ENCODE measurements at places on chromosomes 7 and 10.
A peak's percentile ranks its signal among the peaks of the same experiment; 100 is the strongest.

DNA sequence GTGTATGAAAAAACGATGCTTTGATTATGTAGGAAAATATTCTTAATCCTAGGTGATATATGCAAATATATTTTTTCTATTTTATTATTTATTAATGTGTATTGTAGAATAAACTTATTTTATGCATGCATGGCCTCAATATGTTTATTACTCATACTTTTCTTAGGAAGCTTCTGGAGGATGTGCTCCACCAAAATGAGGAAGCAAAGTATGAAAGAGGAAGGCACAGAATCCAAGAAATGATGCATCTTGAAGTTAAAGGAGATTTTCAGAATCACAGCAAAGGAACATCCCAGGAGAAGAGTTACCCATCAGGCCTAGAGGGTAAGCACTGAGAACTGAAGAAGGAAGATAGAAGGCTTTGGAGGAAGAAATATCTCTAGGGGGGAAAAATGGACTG, 35.0 kb upstream of the MRPS16 start:
- no peaks in the 10 kb centered on the region for H3K36me3 ChIP-seq
- no peak for DNase-seq
- no peak overlapping the region for H3K4me3 ChIP-seq
- H3K27ac ChIP-seq, result no peak overlapping the region

- H3K27ac ChIP-seq, result peak overlapping the region; percentile 55
- H3K27me3 ChIP-seq, result no peaks in the 10 kb centered on the region
Observed at GRCh38 chr7:129604713-129605437, 6.6 kb upstream of the NRF1 start.

GRCh38 chr7:21293771-21294170, 134.1 kb upstream of the SP4 start:
- H3K27me3 ChIP-seq, result no peaks in the 10 kb centered on the region
- no peak for DNase-seq
- H3K27ac ChIP-seq, result no peak overlapping the region
- H3K4me3 ChIP-seq, result no peak overlapping the region
- no peaks in the 10 kb centered on the region for H3K36me3 ChIP-seq

DNA sequence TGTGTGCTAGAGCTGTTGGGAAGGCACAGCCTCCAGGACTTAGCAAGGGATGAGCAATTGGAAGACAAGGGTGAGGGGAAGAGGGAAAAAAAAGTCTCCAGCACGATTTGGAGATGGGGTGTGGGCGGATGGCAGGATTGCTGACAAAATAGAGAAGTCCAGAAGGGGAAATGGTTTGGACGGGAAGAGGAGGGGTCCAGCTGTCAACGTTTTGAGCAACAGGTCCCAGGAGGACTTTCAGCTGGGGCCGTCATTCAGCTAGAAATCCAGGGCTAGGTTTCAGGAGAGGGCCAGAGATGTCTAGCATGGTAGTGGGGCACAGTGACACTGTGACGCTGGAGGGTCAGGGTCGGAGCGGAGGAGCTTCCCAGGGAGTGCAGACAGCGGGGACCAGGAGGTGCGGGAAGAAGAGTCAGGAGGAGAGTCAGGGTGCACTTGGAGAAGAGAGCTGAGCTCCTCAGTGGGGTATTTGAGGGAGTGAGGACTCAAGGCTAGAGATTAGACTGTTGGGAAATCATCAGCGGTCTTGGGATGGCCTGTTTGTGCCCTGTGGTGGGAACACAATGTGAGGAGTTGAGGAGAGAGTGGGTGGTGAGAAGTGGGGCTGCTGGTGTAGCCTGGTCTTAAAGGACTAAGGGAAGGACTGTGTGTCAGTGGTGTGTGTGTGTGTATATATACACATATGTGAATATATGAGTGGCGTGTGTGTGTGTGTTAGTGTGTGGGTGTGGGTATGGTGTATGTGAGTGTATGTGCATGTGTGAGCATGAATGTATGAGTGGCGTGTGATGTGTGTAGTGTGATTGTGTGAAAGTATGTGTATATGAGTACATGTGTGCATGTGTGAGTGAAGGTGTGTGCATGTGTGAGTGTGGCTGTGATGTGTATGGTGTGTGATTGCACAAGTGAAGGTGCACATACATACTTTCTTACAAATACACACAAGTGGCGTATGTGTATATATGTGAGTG, 3.8 kb downstream of the ZYX start:
- peaks cover 15% of the 10 kb centered on the region for H3K4me1 ChIP-seq
- no peaks in the 10 kb centered on the region for H3K27me3 ChIP-seq
- H3K4me3 ChIP-seq, result no peak overlapping the region
- no peak for DNase-seq
- H3K36me3 ChIP-seq, result peaks cover 13% of the 10 kb centered on the region

DNA sequence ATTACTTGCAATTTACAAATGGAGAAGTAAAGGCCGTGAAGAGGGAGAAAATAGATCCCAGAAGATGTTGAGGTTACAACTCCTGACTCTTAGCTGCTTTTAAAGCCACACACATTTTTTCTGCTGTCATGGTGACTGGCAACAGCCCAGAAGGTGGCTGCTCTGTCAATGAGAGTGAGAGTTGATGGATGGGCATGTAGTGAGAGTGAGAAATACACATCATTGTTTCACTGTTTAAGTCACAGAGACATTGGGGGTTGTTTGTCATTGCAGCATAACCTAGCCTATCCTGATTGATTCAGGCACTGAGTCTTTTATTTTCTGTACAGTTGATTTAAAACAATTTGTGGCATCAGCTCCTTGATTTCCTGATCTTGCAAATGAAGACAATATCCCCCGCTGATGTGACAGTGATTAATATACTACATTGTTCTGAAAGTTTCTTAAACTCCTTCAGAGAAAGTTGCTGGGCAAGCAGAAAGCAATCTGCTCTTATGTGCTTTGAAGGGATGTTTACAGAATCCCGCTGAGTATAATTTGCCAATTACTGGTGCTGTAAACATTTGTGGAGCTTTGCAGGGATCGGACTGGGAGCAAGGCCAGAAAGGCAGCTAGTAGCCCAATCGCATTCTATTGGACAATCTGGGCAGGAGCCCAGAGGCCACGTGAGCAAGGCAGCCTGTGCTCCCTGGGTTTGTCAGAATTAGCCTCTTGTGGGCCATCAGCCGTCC, 229.6 kb downstream of the PRPF18 start:
- DNase-seq, result no peak
- H3K4me3 ChIP-seq, result no peak overlapping the region
- no peaks in the 10 kb centered on the region for H3K36me3 ChIP-seq
- no peak overlapping the region for H3K27ac ChIP-seq

GRCh38 chr10:6065406-6065805, 3.2 kb upstream of the IL2RA start:
- no peak overlapping the region for H3K27ac ChIP-seq
- no peaks in the 10 kb centered on the region for H3K27me3 ChIP-seq
- H3K4me3 ChIP-seq, result no peak overlapping the region
- H3K36me3 ChIP-seq, result no peaks in the 10 kb centered on the region
- no peak for DNase-seq

GRCh38 chr7:65397730-65398142, 24.1 kb downstream of the ZNF92 start:
- H3K4me1 ChIP-seq, result no peaks in the 10 kb centered on the region
- peak; percentile 60 for DNase-seq
- peaks cover 38% of the 10 kb centered on the region for H3K36me3 ChIP-seq

Data from GM23338 (cell line).